ELF-1 (cell line): ENCODE measurements at places on chromosomes 6 and 20.
A peak's percentile ranks its signal among the peaks of the same experiment; 100 is the strongest.

- DNase-seq: no peak
These were observed 42.0 kb downstream of the SPDEF start for GRCh38 chr6:34514112-34514511.

GRCh38 chr6:88513471-88513870, 347.3 kb upstream of the CNR1 start:
- no peak for DNase-seq

- no peak for DNase-seq
These were observed 424.5 kb downstream of the GRIK2 start for GRCh38 chr6:101818051-101818450.

- DNase-seq: no peak
These were observed 7.5 kb upstream of the RPP40 start for GRCh38 chr6:5011346-5011745.

GRCh38 chr6:43871933-43872332, 101.9 kb downstream of the VEGFA start:
- no peak for DNase-seq

DNA sequence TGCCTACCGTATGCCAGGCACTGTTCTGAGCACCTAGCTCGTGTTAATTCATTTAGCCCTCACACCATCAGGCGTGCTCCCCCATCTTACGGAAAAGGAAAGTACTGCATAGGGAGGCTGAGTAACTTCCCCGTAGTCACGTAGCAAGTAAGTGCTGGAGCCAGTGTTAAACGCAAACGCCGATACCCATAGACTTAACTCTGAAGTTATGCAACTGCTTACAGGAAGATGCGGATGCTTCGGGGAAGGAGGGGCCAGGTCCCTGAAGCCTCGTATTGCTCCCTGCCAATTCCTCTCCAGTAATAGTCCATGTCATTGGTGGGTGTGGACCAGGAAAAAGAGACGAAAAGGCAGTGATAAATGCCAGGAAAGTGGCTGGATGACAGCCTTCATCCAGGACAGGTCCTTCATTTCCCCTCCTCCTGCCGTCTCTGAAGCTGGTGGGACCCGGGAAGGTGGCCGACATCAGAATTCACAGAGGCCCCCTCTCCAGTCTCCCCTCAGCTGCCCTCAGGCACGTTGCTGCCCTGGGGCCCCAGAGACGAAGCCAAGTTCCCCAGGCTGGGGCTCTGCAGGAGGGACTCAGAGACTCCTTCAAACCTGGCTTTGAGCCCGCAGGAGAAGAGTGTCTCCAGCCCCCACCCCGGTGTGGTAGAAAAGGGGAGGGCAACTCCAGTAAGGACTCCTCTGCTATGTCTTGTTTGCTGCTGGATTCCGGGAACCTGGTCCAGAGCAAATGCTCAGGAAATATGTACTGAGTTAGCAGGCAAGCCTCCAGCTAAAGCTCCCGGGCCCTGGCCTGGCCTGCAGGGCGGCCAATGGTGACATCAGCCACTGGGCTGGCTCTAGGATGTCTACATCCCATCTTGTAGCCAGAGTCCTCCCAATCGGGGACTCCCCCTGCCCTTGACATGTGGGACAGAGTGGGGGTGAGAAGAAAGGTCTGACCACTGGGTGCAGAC, 37.8 kb downstream of the RAB44 start:
- DNase-seq: no peak

GRCh38 chr6:141282263-141282662, 850.5 kb upstream of the GJE1 start:
- DNase-seq: no peak

GRCh38 chr6:84421031-84421430, 193.6 kb upstream of the CEP162 start:
- no peak for DNase-seq

GRCh38 chr20:11389186-11389585, 528.5 kb upstream of the BTBD3 start:
- no peak for DNase-seq

DNA sequence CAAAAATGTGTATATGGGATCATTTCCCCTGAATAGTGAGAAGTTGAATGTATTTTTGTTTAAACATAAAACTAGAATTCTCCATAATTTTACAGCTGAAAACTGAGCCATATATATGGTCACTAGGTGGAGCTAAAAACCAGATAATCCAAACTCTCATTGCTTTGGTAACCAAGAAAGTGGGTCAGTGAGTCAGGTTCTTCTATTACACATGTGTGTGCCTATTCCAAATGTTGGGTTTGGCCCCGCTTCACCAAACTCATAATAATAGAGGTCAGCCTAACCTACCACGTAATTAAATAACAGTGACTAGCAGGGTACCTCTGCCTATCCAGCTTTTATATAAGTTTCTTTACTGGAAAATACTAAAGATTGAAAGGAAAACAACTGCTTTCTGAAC, 19.3 kb upstream of the RNGTT start:
- no peak for DNase-seq

DNA sequence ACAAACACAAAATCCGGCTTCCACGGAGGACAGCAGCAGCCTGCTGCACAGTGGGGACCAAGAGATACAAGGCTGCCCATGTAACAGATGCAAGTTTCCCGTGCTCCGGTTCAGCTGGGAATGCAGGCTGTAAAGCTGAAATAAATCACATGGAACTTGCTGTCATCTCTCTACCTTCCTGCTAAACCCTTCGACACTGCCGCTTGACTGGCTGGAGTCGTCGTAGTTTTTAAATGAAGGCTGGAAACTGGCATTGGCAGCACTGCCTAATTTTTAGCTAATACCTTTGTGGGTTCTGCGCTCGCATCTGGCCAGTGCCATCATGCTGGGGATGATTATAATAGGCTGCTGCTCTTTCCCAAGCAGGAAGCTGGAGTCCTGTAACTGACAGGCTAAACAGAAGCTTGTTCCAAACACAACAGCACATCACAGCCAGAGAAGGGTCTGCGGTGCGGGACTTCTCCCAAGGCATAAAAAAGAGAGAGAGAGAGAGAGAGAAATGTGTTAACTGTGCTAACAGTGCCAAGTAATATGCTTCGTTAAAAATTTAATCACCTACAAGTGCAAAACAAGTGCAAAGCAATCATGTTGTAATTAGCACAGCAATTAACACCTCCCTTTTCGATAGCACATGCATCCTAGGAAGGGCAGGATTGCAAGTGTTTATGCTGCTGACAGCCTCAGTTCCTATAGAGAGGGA, 146.1 kb downstream of the TFAP2A start:
- DNase-seq: peak; percentile 47

DNA sequence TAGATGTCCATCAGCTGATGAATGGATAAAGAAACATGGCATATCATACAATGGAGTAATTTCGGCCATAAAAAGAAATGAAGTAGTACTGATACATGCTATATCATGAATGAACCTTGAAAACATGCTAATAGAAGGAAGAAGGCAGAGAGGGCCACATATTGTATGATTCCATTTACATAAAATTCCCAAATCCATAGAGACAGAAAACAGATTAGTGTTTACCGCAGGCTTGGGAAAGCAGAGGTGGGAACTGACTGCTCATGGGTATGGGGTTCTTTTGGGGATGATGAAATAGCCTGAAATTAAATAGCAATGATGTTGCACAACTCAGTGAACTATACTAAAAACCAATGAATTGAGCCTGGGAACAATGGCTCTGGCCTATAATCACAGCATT, 58.3 kb downstream of the SERAC1 start:
- DNase-seq: no peak

- DNase-seq: no peak
These were observed 4.5 kb downstream of the SOX4 start for GRCh38 chr6:21597801-21598673.

DNA sequence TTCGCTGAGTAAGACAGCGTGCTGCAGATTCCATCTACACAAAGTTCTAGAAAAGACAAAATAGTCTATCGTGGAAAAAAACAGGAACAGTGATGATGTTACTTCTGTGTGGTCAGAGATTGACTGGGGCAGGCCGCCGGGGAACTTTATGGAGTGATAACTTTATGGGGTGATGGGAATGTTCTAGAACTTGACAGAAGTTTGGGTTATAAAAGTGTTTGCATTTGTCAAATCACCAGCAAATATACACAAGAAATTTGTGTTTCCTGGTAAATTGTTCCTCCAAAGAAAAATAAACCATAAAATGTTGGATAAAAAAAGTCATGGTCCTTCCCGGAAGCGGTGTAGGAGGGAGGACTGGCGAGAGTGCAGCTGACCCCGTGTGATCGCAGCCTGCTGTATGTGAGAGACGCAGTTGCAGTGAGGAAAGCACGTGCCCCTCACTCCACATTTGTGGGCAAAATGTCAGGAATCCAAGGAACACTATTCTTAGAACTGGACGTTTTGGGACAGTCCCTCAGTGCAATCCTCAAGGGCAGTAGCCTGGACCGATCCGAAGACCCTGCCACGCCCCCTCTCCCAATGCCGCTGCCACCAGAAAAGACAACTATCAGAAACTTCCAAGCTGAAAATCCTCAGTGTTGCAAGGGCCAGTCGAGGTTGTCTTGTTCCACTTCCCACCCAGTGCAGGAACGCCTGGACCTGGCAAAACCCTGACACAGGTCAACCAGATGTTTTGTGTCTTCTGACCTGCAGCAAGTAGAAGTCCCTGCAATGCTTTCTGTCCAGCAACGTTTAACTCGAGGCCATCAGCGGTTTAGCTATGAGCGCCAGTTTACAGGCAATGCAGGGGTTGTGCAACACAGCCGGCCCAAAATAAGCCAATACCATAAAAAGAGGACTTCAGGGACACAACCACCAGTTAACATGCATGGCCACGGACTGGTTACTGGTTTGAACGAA, 80.5 kb upstream of the QKI start:
- no peak for DNase-seq

- DNase-seq: no peak
These were observed 20.9 kb upstream of the EPM2A start for GRCh38 chr6:145756170-145756662.

- DNase-seq: no peak
These were observed 76.0 kb downstream of the SLX4IP start for GRCh38 chr20:10511170-10511508.

- peak; percentile 33 for DNase-seq
These were observed 107.8 kb downstream of the ZFP64 start for GRCh38 chr20:52083627-52084232.

DNA sequence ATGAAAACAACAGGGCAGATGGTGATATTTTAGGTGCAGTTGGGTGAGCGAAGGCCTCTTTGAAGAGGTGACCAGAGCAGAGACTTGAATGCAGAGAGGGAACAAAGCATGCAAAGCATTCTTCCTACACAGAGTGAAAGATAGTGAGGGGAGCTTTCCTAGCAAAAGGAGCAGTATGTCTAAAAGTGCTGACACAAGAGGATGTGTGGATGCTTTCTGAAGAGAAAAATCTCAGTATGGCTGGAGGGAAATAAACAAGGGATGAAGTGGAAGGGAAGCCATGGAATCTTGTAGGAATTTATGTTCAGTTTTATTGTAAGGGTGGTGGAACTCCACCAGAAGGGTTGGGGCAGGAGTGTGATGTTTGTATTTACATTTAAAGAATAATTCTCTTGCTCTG, 128.6 kb downstream of the F13A1 start:
- no peak for DNase-seq

DNA sequence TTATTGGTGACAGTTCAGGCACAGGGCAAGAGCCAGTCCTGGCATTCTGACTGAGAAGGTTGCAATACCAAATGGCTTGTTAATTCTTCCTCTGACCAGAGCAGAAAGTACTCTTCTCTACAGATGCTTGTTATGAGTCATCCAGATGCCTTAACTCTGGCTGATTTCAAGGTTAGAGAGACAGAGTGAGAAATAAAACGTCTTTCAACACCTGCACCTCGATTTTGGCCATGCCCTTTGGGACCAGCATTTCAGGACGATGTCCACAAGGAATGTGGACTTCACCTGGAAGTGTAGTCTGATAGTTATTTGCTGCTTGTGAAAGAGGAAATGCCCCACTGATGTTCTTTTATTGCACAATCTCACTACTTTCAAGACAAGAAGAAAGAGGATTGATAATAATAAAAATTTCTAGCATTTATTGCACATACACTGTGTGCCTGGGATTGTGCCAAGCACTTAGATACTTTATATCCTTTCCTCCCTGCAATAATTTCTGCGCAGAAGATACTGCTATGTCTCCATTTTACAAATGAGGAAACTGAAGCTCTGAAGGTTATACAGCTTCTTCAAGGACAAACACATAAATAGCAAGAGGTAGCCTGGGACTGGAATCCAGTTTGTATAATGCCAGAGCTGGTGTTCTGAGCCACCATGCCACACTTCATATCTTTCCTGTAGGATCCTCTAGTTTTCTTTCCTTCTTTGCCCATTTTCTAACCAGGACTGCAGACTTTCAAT, 33.5 kb upstream of the MCM3 start:
- no peak for DNase-seq

GRCh38 chr6:88171312-88171711, 5.2 kb upstream of the CNR1 start:
- DNase-seq: no peak

GRCh38 chr20:54486585-54486984, 11.2 kb downstream of the DOK5 start:
- no peak for DNase-seq

DNA sequence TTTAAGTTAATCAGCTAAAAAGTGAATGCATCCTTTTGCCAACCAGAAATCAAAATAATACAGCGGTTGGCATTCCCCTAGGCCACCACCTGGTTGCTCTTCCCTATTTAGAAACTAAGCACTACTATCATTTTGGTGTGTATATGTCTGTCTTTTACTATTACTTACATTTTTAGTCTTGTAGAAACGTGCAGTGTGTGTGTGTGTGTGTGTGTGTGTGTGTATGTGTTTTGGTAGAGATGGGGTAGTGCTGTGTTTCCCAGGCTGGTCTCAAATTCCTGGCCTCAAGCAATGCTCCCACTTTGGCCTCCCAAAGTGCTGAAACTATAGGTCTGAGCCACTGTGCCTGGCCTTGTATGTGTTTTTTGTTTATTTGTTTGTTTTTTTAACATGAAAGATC, 27.4 kb downstream of the MYO6 start:
- DNase-seq: peak; percentile 20

- DNase-seq: no peak
These were observed 43.2 kb downstream of the SESN1 start for GRCh38 chr6:109051301-109052017.

DNA sequence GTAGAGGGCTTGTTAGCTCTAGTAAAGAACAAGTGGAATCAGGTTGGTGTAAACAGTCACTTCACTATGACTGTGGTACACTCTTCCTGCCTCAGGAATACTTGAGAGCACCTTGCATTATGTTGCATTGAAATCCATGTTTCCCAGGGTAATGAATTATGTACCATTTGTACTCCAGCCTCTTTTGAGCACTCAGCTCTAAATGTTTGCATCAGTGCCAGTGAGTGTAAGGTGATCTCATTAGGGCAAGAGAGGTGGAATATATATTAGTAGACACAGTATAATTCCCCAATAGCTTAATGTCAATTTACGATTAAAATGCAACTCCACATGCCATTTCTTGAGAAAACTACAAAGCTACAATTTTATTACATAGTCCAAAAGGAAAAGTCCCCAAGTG, 319.6 kb upstream of the POU3F2 start:
- DNase-seq: no peak

- DNase-seq: peak; percentile 71
These were observed 290.2 kb downstream of the BTBD3 start for GRCh38 chr20:12207875-12208274.

- no peak for DNase-seq
These were observed 6.1 kb downstream of the EDN1 start for GRCh38 chr6:12296255-12296573.

- DNase-seq: no peak
These were observed 199.2 kb upstream of the HTR1E start for GRCh38 chr6:86738078-86738477.
